Substantia nigra (tissue), 51 donors: ENCODE measurements at places on chromosomes 4 and X.

- no peak for DNase-seq
These were observed 33.1 kb upstream of the ANK2 start for GRCh38 chr4:113016377-113016776.

DNA sequence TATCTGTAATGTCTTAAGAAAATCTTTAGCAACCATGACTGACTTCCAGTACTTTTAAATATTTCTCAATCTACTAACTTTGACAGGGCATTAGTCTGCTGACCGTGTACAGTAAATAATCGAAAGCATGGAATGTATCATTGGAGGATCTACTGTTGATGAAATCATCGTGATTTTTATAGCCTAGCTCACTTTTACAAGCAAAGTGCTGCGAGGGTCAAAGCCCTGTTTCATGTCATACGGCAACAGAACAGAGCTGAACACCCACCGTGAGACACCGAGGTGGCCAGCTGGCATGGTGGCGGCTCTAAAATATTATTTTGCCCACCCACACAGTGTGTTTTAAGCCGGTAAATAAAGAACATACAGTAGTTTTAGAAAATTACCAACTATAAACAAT lies 679.3 kb downstream of the FAT4 start:
- no peak for DNase-seq

DNA sequence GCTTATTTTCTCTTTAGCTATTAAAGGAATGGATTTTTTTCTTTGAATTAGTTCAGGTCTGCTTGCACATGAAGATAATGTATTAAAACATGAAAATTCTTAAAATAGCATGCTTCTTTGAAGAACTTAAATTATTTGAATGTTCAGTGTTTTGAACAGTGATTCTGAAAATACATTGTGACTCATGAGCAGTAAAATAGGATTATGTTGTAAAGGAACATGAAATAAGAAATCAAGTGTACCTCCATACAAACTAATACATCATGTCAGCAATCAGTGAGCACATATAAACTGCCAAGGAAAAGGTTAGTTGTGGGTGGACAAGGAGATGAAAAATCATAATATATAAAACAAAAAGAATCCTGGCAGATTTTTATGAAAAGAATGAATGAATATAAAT lies 66.1 kb downstream of the SNX25 start:
- DNase-seq: no peak

GRCh38 chrX:25043192-25043591 lies 27.4 kb upstream of the ARX start:
- DNase-seq: no peak

DNA sequence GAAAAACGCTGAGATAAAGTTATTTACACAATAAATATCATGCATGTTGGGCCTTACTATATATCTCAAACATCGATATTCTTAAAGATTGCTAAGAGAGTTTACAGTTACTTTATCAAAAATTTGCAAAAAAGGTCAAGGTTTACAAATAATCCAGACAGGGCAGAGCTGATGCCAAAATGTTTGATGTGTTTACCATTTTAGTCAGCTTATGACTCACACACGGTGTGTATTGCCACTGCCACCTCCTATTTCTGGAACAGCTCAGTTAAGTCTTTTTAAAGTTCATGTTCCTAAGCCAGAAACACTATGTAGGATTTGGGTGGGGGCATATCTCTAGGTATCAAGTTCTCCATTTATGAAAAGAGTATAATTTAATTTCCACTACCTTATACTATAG lies 580.6 kb downstream of the INPP4B start:
- DNase-seq: no peak

GRCh38 chr4:165359506-165359905 lies 19.3 kb upstream of the CPE start:
- DNase-seq: no peak

GRCh38 chrX:39502486-39502885 lies 595.3 kb downstream of the BCOR start:
- no peak for DNase-seq

DNA sequence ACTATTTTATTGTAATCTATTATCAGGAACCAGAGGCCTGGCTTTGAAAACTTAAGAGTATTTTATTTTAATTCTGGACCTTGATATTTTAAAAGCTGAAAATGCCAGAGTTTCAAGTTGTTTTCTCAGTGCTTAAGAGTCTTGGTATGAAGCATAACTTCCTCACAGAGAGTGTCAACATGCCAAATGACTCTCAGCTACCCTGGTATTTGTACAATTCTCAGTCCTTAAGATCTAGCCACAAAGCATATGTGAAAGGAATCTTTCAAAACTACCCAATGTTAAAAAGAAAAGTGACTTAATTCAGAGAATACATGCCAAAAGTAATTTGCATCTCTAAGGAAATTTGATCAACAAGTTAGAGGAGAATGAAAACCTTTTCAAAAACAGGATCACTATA lies 171.9 kb downstream of the DKK2 start:
- no peak for DNase-seq

GRCh38 chr4:337143-337931 lies at the start of gene ZNF141:
TSS of gene ZNF141 (plus strand) at chr4:337814. CDS start at chr4:337984, 170 bp downstream.
- peak; percentile 85 for DNase-seq

GRCh38 chrX:131565909-131566308 lies 22.0 kb downstream of the OR13H1 start:
- DNase-seq: no peak

GRCh38 chr4:74367656-74368290 lies 2.8 kb downstream of the EREG start:
- DNase-seq: no peak

DNA sequence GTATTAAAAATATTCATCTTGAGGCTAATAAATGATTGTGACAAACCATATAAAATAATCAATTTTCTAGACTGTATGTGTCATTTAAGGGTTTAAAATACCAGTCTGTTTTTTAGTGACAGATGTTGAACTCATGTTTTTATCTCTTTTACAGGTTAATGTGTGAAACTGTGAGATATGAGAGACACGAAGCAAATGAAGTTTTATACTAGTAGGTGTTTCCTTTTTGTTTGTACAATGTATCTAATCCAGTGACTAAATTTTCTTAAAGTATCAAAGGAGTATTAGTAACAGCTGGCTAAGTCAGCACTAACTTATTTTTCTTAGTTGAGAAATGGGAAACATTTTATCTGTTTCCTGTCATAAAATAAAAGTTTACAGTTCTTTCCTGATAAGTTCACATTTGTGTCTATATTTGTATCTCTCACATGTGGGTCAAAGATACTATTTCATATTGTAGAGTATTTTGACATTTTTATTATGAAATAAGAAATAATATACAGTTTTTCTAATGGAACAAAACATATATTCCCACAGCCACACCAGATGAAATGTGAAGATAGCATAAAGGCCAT lies 90.3 kb downstream of the RAPGEF2 start:
- DNase-seq: no peak

- DNase-seq: no peak
These were observed 13.5 kb downstream of the HERC3 start for GRCh38 chr4:88605736-88606135.

GRCh38 chr4:65670331-65671031 lies at the start of gene EPHA5:
TSS of gene EPHA5 (minus strand) at chr4:65670489. CDS start at chr4:65669742, 747 bp downstream.
- DNase-seq: peak; percentile 22

GRCh38 chrX:78387364-78387763 lies 60.0 kb upstream of the CYSLTR1 start:
- no peak for DNase-seq

- no peak for DNase-seq
These were observed 409.8 kb downstream of the STIM2 start for GRCh38 chr4:27270435-27270834.

GRCh38 chr4:73139245-73139644 lies 69.7 kb upstream of the COX18 start:
- no peak for DNase-seq

GRCh38 chrX:18286322-18286831 lies 65.7 kb upstream of the BEND2 start:
- DNase-seq: no peak

GRCh38 chr4:185002784-185003183 lies 15.5 kb upstream of the HELT start:
- DNase-seq: no peak

DNA sequence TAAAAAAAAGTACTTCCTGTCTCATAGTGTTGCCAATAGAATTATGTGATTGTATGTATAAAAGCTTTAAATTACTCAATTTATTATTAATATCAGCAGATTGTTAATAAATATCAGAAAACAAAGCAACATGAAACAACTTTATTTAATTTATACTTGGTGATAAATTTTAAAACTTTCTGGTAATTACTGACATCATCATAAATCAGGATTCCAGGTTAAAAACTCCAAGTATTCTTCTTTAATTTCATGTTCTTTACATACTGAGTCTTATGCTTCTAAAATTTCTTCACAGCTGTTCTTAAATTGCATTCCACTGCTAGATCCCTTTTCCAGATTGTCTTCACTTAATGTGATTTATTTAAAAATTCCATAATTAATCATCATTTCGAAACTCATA lies 1224.5 kb downstream of the PCDH18 start:
- no peak for DNase-seq

DNA sequence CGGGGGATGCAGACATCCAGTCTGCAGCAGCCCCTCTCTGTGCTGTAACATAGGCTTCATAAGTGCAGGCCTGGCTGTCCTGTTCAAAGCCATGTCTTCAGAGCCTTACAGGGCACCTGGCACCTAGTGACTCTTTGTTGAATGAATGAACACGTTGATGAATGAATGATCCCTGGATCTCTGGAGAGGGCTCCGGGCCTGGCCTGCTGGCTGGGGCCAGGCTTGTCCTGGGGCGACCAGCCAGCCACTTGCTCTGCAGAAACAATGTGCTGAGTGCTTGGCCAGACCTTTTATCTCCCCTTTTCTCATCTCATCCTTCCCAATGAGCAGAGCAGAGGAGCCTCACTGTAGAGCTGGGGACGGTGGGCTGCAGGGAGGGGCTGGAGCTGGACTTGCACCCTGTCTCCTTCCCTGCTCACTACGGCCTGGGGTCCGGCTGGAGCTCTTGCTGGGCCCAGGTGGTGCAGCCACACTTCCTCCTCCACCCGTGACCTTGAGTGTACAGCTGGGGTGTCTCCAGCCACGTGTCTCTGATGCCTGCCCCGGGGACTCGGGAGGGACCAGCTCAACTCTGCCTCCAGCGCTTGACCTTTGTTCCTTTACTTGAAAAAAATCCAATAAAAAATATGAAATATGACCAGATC lies 77.9 kb downstream of the PSAPL1 start:
- DNase-seq: no peak

- no peak for DNase-seq
These were observed 92.4 kb downstream of the SLITRK2 start for GRCh38 chrX:145910017-145910416.

- DNase-seq: no peak
These were observed 136.7 kb upstream of the POF1B start for GRCh38 chrX:85516131-85516530.

- DNase-seq: no peak
These were observed 36.3 kb downstream of the IL21 start for GRCh38 chr4:122584519-122584918.

- DNase-seq: no peak
These were observed 31.6 kb downstream of the MAOB start for GRCh38 chrX:43850629-43851028.

DNA sequence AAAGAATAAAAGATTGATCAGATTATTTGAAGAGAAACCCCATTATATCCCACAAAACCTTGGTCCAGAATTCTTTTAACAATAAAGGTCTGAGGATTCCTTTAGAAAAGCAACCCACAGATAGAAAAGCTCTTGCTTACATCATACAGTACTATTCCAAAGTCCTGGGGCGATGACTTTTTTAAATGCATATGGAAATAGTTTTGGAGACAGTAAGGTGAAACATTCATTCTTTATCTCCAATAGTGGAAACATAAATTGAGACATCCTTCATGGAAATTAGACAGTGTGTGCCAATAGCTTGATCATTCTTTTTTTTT lies 85.7 kb upstream of the UCP1 start:
- no peak for DNase-seq

DNA sequence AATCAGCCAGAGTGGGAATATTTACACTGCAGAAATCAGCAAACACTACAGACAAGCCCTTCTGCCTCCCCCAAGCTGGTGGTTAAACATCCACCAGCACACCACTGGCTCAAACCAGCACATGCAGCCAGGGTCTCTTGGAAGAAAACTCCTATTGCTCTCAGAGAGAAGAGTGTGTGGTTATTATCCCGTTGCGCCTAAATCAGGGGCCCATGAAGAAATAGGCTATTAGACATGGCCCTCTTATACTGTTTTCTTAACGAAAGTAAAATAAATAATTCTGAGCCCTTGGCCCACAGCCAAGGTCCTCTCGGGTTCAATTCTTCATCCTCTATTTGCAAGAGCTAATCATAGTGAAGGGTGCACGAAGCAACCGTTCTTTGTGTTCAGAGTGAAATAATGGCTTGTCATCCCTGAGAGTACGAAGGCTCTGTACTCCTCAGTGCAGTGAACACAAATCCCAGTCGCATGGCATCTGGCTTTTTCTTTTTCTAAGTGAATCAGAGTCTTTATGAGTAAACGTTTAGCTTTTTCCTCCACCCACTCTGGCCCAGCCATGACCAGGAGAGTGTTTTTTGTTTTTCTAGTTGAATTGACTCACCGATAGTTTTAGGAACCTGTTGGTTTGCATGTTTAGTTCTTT lies 33.4 kb upstream of the RBM47 start:
- DNase-seq: no peak

GRCh38 chrX:1389181-1389992 lies 2.5 kb downstream of the SLC25A6 start:
- DNase-seq: no peak
